Cortex of kidney (tissue), 1 donor: ENCODE measurements at places on chromosomes 3 and 15.

DNA sequence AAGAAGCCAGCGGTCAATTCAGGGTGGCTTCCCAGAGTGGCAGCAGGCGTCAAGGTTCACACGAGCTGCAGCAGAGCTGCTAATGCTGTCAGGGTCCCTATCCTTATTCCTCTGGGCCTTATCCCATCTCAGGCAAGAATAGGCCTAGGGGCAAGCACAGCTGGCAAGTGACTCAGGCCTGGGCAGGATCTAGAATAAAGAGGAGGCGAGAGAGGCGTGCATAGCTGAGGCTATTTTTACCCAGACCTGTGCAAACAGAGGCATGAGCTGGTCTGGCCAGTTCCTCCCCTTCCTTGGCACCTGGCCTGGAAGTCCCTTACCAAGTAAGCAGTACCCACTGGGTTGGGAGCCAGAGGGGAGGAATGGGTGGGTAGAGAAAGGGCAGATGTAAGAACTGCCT is 12.2 kb upstream of the VIPR1 start:
- no peak for DNase-seq

GRCh38 chr3:88150371-88150770 is 612 bp downstream of the C3orf38 start:
- no peak for DNase-seq

GRCh38 chr3:169992781-169993180 is 26.2 kb downstream of the SEC62 start:
- no peak for DNase-seq

GRCh38 chr3:122315619-122316018 is 9.4 kb upstream of the CSTA start:
- DNase-seq, result no peak

GRCh38 chr15:74662064-74662860 is 33.6 kb downstream of the EDC3 start:
- DNase-seq, result no peak

DNA sequence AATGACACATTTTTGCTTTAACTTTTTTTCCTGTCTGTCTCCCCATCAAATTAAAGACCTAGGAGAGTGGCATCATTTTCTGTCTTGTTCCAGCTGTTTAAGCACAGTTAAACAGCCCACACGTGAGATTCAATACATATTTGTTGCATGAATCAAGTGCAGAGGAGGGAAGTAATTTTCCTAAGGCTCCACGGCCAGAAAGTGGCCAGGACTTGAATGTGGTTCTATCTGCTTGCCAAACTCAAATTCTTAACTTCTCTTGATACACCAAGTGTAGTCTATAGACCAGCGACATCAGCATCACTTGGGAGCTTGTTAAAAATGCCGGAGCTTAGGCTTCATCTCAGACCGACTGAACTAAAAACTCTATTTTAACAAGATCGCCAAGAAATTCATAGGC is 724.8 kb upstream of the CFAP20DC start:
- DNase-seq, result no peak

- no peak for DNase-seq
These were observed 272.7 kb downstream of the RPLP1 start for GRCh38 chr15:69725275-69725674.

- DNase-seq, result no peak
These were observed 713.9 kb upstream of the GBE1 start for GRCh38 chr3:82475306-82475705.

- DNase-seq, result no peak
These were observed 14.5 kb downstream of the C3orf20 start for GRCh38 chr3:14689247-14689980.
